Left renal cortex interstitium (tissue), 4 donors: ENCODE measurements at places on chromosomes 12 and 14. TPM values are rescaled to one million over a fixed set of nuclear protein-coding genes. Genes with fewer than 3 reads are reported as not detected.

DNA sequence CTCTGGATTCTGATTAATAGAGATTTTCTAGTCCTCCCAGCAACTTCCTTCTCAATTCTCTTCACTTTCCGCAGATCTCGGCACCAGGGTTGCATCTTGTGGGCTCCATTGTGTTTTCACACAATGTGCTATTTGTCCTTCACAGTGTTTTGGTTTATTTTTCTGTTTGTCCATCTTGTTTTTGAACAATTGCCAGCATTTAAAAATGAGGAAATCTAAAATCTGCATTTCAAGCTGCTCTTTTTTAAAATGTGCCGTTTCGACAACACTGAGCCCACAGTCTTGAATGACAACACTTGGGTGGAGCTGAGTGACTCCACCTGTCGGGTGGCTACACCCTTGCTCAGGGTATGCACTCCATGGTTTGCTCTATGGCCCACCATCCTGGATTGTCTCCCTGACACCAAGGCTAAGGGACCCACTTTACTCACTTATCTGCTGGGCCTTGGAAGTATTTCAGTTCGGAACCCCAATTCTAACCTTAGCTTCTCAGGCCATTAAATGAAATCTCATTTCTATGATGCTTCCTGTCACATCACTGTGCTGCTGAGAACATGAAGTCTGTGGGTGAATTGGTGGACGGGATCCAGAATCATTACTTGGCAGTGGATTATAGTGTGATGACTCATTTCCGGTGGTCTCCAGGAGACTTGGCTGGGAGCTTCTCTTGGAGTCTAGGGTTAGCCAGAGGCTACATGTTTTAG is 3.4 kb upstream of the MYRFL start:
- no peak for DNase-seq

GRCh38 chr14:27435923-27436670 is 838.3 kb upstream of the NOVA1 start:
- DNase-seq: no peak

DNA sequence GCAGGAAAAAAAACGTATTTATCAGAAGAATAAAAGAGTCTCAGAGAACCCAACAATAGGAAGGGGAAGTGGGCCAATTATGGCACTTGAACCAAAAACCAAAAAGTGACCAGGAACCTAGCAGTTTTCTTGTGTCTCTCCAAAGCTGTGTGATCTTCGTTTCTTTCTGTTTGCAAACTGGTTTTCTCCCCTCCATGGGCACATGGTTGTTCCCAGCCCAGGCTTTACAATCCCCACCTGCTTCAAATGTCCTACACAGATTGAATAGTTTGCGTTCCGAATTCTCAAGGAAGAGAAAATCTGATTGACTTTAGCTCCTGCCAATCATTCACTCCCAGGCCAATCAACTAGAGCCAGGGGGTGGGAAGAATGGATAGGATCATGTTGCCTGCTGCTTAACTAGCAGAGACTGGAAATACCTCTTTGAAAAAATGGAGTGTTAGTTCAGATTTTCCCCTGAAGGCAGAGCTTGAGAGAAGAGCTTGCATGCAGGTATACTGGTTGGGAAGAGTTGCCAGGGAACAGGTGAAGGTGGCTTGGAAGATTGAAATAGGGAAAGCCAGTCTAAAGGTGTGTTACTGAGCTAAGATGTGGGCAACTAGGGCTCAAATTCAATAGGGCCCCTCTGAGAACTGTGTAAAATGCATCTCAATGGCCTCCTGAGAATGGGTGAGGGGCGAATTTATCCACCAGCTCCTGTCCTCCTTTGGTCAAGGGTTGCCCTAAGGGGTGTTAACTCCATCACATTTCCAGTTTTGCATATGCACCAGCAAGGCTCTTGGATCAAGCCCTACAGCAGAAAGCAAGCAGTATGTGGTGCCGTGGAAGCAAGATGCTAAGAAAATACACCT is 106.4 kb upstream of the SRRM4 start:
- no peak for DNase-seq

GRCh38 chr12:116990971-116991966 is 80.5 kb downstream of the FBXW8 start:
- DNase-seq: no peak

DNA sequence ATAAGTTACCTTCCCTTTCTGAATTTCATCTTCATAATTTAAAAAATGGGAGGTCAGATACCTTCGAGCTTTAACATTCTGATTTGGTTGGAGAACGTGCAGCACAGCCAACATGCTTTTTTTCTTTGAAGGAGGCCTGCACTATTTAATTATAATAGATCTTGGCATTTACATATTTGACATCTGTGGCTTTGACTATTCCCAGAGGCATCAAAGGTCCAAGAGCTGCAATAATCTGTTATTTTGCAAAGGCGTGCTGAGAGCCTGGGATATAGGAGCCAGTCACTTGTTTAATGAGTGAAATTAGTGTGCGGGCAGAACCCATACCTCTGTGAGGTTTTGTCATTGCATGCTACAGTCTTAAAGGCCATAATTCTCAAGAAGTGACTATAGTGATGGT is 26.4 kb downstream of the SLC8A3 start:
- DNase-seq: no peak

DNA sequence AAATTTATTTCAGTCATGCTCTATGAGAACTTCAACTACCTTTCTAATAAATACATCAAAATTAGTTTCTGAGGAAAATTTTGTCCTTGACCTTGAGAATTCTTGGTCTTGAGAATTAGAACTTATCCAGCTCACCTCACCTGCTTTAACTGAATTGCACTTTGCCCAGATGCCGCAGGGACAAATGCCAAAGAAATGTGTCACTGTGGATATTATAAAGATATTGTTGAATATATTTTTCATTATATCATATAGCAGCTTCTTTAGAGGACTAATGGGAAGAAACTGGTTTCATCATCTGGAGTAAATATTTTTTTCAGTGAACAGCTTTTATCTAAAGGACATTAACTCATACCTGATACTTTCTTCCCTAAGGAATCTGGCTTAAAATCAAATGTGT is 54.1 kb downstream of the LRP6 start:
- no peak for DNase-seq

- DNase-seq: no peak
These were observed 163.4 kb upstream of the HMGA2 start for GRCh38 chr12:65660836-65661235.

GRCh38 chr14:73258845-73259611 is 21.7 kb downstream of the PAPLN start:
- no peak for DNase-seq

DNA sequence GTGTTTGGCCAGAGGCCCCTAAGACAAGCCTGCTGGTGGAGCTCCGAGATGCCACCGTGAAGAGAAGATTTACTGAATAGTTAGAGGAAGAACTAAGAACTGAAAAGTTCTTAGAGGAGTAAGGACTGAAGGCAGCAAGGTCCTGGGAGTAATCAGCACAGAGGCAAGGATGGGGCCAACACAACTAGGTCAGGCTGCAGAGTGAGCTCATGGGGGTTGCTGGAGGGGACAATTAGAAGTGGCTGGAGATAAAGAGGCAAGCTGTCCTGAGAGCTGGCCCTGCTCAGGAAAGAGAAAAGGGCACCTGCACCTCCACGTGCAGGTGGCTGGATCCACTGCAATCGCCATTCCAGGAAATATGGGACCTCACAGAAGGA is 52.7 kb downstream of the NFKBIA start:
- no peak for DNase-seq

- no peak for DNase-seq
These were observed 716.0 kb downstream of the LRFN5 start for GRCh38 chr14:42322531-42323284.

- no peak for DNase-seq
These were observed 17.1 kb upstream of the EMP1 start for GRCh38 chr12:13179211-13180074.

DNA sequence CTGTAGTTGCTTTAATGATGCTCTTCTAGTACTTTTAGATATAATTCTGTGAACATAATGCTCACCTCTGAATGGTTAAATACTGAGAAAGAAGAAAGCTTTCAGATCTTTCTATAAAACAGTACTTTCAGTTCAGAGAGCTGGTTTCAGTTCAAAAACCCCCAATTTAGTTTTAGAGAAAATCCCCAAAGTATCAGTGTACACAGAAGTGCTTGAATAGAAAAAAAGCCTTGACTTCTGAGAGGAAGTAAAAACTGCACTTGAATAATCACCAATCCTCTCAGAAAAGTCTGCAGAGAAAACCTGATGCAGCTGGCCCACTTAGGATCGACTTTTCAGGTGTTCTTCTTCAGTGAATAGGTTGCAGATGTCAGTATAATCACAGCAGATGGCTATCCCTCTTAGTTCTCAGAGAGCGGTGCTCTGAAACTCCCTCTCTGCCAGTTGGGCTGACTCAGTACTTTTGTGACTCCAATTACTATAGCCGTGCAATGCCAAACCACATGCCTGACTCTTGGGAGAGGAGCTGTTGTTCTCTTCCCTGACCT is 616.3 kb downstream of the LRFN5 start:
- no peak for DNase-seq

- DNase-seq: no peak
These were observed 499 bp downstream of the TOGARAM1 start for GRCh38 chr14:44962334-44963043.

DNA sequence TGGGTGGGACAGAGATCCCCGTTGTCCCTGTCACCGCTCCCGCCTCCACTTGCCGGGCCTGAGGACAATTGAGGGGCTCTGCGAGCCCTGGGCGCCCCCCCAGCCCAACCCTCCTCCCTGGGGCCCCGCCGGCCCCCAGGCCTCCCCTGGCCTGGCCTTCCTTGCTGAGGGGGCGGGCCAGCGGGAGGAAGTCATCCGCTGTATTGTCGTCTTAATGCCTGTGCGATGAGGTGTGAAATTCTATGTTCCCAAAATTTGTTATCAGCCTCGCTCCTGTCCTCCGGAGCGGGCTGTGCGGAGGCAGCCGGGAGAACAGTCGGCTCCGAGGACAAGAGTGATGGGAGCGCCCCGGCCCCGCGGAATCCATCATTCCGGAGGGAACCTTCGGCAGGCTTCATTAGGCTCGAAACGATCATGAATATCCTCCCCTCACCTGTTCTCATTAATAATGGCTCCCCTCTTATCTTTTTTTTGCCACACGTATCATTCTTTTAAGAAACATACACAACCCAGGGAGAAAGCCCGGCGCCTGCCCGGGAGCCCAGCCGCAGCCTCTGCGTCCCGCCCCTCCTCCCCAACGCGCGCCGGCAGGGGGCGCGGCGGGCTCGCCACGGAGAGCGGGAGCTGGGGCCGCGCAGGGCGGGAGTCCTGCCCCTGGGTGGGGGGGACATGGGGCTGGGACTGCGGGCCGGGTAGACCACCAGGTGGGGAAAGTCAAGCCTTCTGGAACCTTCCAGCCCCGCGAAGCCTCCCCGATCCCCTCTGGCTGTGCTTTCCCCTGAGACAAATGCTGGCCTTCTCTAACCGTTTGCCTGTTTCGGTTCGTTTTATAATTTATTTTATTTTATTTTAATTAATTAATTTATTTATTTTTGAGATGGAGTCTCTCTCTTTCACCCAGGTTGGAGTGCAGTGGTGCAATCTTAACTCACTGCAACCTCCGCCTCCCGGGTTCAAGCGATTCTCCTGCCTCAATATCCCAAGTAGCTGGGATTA is 17.1 kb upstream of the DLK1 start:
- no peak for DNase-seq

DNA sequence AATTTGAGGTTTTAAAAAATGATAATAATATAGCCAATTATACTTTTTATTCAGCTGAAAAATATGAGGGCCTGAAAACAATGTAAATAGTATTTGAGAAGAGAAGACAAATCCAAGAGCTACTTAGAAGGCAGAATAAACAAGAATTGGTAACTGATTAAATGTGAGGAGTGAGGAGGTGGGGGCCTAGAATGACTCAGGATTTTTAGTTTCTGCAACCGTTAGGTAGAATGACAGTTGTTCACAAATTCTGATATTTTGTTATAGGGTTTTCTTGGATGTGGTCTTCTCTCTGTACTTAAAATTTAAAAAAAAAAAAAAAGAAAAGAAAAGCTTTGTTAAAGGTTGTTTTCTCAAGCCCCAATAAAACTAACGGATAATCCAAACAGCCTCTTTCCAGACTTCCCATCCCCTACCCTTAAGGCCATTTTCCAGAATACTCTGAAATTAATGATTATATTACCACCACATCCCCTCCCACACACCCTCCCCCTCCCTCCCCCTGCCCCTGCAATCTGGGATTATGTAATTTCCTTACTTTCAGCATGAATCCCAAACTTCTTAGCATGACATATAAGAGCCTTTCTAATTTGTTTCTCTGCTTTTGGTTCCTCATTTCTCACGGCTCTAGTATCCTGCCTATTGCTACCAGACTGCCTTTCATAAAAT is 50.4 kb downstream of the LRP6 start:
- no peak for DNase-seq

- no peak for DNase-seq
These were observed 32.8 kb downstream of the NRXN3 start for GRCh38 chr14:78202976-78203375.

- no peak for DNase-seq
These were observed 344.1 kb upstream of the LMO3 start for GRCh38 chr12:16949871-16950667.

DNA sequence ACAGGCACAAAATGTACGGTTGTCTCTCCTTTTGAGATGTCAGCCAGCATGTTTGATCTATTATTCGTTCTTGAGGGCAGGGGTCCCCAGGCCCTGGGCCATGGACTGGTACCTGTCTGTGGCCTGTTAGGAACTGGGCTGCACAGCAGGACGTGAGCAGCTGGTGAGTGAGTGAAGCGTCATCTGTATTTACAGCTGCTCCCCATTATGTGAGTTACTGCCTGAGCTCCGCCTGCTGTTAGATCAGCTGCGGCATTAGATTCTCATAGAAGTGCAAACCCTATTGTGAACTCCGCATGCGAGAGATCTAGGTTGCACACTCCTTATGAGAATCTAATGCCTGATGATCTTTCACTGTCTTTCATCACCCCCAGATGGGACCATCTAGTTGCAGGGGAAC is 41.4 kb upstream of the SCN8A start:
- no peak for DNase-seq

DNA sequence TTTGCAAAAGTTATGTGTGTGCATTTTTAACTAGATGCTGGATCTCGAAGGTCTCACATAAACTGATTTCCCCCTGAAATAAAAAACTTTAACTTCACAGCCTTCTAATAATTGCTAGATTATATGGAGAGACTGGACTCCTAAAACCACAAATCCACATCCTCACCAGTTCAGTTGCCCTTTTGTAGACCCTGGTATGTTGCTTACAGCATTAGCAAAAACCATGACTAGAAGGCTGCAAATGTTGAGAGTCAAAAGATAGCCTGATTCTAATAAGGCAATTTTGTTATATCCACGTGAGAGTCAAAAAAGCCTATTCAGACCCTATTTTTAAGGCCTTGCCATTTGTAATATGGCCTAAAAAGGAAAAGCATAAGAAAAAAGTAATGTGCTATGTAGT is 37.4 kb downstream of the RASSF8 start:
- DNase-seq: no peak

DNA sequence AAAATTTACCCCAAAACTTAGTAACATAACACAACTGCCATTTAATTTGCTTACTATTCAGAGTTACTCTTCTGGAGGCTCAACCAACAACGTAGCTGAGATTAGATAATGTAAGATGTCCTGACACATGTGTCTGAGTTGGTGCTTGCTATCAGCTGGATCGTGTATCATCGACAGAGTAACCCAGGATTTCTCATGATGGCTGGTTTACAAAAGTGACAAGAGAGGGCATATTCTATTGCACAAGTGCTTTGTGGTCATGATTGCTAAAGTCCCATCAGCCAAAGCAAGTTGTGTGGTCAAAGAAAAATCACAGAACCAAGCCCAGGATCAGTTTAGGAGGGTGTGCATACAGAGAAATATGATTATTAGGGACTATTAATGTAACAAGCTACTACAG is 73.4 kb downstream of the CAPZA3 start:
- no peak for DNase-seq

DHRS2 gene
- 39.5 TPM for polyA plus RNA-seq

RNU4-1 gene
- not detected for polyA plus RNA-seq

AICDA gene
- polyA plus RNA-seq: 0.45 TPM

PLA2G1B gene
- 0.75 TPM for polyA plus RNA-seq

PMCH gene
- 0.99 TPM for polyA plus RNA-seq
